ENCODE measurements at places on chromosomes 2 and 18.

GRCh38 chr18:10319026-10319425 lies 135.4 kb upstream of the APCDD1 start:
- DNase-seq: no peak

DNA sequence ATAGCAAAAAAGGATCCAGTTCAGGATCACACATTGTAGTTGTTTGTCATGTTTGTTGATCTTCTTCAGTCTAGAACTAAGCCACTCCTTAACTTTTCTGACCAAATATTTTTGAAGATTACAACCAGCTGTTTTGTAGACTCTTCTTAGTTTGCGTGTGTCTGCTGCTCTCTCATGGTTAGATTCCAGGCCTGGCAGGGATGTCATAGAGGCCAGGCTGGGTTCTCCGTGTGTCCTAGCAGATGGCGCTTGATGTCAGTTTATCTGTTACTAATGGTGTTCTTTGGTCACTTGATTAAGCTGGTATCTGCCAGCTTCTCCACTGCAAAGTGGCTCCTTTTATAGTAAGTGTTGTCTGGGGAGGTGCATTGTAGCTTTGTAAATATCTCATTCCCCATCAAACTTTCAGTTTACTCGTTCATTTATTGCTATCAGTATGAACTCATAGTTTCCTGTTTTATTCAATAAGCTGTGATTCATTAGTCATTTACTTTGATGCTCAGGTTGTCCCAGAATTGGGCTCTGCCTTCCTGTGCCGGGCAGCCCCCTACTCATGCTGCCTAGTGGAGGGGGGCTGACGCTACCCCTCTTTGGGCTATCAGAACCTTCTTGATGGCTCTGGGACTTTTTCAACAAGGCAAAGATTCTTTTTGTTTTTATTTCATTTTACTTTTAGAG lies 42.1 kb downstream of the GRHL1 start:
- DNase-seq: no peak

DNA sequence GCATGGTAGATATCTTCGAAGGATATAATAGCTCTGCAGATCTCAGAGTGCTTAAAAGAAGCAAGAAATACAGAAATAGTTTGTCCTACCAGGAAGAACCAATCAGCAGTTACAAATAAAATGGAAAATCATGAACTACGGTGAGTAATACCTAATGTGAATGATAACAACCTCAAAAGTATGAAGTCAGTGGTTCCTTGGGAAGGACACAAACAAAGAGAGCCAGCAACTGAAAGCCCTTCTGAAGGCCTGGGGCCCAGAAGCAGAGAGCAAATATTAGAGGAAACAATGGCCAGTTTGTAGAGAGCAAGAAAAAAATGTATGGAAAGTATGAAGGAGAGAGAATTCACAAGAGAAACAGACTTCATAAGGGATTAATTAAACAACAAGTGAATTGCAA lies 226.8 kb upstream of the CHST9 start:
- DNase-seq: no peak

DNA sequence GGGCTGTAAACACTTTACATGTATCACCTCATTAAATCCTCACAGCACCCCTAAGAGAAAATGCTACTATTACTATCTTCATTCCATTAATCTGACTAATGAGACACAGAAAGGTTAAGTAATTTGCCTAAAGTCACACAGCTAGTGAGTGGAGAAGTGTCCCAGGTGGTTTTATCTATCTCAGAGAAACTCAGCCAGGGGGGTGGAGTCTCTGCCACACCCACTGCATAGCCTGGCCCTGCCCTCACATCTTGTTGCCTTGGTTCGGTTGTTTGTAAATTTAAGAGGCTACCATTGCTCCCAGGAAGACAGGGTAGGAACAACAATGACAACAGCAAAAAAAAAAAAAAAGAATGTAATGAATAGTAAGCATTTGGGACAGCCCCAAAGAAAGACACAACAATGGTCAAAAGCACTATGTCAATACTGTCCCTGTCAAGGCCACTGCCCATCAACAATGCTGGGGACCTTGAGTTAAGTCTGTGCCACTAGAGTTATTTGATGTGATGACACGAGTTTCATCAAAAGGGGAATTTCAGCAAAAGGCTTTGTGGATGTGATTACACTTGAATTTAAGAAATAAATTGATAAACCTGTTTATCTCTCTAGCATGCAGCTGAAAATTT lies 17.5 kb downstream of the CYRIA start:
- no peak for DNase-seq

- DNase-seq: no peak
Measured at GRCh38 chr2:221372159-221372884, 199.8 kb downstream of the EPHA4 start.

GRCh38 chr2:109237792-109238191 lies 108.8 kb downstream of the SH3RF3 start:
- DNase-seq: no peak

DNA sequence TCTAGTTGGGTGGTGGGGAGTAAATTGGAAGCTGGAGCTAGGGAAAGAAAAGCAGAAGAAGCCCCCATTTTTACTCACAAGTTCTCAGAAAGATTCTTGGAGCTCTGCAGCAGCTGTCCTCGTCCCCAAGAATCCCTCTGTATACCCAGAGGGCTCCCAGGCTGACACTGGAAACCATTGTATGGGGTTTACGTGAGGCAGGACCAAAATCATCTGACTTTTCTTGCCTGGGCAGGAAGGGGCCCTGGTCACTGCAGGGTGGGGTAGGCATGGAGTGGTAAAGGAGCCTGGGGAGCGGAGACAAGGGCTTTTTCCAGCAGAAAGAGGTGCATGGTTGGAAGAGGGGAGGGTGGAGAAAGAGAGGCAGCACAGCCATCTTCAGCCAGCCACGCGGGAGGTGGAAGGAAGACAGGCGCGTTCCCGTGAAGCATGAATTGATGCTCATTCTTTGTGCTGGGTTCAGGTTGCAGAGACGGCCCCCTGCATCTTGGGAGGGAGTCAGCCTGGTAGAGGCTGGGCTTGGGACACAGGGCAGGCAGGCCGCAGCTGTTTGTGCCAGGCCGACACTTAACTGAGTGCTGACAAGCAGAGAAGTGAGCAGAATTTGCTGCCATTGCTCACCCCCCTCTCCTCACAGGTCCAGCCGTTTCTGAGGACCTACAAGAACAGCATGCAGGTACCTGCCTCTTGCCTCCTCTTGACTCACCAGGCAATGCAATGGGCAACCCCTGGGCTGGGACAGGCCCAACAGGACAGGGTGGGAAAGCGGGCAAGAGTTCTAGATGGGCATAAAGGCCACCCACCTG lies 94.8 kb downstream of the PLB1 start:
- no peak for DNase-seq

DNA sequence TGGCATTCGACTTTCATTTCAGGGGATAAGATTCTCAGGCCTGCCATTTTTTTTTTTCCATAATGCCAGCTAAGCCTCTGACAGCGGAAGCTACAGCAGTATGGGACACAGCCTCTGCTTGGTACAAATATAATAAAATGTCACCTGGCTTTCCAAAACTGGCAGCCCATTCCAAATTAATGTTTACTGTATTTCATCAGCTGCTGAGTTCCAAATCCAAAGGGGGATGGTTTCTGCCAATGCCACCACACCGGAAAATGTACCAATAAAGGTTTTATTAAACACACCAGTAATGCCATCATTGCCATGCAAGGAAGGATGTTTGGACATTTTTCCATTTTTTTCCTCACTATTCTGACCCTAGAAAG lies 275.8 kb upstream of the CCDC68 start:
- DNase-seq: no peak

DNA sequence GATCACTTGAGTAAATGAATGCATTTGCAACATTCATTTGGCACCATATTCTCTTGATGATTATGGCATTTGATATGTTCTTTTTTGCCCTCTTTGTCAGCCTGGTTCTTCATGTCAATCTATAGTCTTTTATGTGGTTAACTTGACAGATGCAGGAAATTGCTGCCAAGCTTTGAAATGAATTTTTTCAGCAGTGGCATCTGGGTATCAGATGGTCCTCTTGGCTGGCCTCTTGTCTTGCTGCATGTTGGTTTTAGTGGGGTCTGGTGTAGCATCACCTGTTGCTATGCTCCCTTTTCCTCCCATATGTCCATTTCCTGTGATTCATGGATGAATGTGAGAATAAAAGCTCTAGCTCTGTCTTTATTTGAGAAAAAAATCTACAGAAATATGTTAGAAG lies 119.9 kb downstream of the DPP4 start:
- DNase-seq: no peak

- peak; percentile 2 for DNase-seq
Measured at GRCh38 chr2:164920430-164920829, 34.9 kb downstream of the SLC38A11 start.

DNA sequence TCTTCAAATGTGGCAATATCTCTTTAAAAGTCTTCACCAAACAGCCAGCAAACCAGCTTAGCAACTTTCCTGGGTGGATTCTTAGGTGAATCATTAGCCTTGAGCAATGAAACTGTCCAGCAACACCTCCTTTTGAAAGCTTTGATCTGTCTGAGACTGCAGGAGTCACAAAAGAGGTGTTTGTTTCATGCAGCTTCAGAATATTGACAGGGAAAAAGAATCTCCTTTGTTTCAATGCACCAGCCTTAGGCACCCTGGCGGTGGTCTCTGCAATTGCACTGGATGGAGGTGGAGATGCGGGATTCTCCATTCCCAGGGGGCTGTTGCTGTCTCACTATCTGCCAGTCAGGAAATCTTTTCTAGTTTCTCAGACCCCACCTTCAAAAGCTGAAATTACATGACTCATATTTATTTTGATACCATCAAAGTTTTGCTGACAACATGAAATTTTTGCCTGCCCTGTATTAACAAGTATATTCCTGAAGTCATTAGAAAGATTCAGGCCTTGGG lies 76.0 kb upstream of the DSG1 start:
- peak; percentile 3 for DNase-seq

DNA sequence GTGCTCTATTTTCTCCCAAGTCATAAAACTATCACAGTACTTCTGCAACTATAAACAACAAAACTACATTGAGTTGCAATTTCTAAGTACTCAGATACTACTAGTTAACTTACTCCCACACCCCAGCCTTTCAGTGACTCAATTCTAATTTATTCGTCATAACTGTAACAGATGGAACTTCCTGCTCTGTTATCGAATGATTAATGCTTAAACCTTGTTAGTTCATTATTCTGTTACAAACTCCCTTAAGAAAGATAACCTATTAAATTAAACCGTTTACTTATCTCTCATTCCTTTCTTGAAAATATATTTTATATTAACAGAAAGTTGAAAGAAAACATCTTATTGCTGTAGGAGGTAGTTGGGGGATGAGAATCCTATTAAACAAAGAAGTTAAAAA lies 17.0 kb downstream of the TNFAIP6 start:
- DNase-seq: no peak

DNA sequence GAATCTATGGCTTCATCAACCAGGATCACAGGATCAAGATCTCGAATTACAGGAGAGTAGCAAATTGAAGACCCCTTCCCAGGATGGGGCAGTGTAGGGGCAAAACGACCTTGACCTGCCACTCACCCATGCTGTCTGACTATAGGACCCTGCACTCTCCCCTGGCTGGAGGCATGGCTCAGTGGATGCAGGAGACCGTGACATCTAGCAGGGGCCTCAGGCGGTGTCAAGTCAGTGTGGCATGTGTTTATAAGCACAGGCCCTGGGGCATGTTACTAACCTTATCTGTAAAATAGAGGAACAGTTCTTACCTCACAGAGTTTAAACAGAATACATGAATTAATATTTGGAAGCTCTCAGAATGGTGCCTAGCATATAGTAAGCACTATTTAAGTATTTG lies 3.5 kb downstream of the HAAO start:
- DNase-seq: no peak

DNA sequence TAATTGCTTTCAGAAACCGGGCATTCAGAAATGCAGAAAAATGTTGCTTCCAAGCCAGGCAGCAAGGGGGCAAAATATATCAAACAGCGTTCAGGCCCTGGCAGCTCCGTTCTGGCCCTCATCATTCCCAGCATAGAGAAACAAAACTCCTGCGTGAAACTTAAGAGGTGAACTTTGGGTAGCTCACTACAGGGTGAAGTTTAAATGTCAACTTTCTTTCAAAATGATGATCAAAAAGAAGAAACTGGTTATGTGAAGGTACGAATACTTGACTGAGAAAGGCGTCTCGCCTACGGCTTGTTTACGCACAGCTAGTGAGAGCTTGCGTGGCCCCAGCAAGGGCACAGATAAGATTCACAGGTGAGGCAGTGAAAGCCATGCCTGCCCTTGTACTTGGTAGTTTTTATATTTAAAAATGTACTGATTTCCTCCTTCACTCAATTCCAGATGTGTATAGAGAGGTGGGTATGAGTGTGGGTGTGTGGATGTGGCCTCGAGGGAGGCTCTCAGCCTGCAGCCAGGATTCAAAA lies 127.5 kb downstream of the NFATC1 start:
- DNase-seq: no peak

DNA sequence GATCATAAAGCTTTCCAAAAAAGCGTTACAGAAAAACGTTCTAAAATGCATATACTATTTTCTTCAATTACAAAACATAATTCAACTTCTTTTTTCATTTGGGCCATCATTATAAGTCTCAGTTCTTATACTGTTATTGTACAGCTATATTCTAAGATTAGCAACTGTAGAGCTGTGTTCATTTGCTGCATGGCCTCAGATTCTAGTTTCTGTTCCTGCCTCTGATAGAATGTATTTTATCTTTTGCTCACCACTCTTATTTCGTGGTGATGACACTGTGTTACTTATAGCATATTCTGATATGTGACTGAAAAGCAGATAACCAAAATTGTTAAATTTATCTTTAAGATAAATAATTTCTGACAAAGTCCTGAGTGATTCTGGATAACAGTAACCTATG lies 67.2 kb downstream of the PTRHD1 start:
- no peak for DNase-seq

DNA sequence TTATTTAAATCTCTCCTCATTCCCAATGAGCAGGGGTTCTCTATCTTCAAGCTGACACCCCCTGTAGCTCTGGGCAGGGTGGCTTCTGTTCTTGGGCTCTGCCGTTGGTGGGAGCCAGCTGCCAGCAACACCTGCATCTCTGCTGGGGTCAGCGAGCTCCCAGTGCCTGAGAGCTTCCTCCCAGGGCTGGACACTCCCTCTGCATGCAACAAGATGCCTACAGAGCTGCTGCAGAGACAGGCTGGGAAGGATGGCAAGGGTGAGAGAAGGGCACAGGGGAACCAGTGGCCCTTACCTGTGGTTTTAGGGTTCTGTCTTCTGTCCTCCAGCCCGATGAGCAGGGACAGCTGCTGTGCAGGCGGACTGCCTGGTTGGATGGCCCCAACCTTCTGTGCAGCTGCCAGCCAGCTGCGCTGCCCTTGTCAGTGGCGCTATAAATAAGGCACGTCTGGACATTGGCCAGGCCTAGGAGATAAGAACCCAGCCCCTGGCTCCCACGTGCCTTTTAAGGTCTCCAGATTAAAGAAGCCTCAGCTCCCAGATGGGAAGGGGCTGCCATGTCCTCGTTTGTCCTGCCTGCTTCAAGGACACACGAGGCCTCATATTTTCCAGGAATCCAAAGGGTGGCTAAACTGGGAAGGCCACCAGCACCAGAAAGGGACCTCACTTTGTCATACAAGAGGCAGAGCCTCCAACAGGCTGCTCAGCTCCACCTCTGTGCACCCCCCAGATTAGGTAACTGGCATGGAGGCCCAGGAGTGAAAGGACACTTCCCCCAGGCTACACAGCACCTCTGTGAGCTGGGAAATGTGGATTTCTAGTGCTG lies 39.5 kb upstream of the FHL2 start:
- no peak for DNase-seq

All from T1000 (cell line).